Stimulated activated CD4-positive, alpha-beta T cell treated with anti-CD3 and anti-CD28 coated beads, TNF-alpha, amount 100 ng/mL, for 4 hours (primary cell): ENCODE measurements at places on chromosomes 2 and 18.
A peak's percentile ranks its signal among the peaks of the same experiment; 100 is the strongest.

DNA sequence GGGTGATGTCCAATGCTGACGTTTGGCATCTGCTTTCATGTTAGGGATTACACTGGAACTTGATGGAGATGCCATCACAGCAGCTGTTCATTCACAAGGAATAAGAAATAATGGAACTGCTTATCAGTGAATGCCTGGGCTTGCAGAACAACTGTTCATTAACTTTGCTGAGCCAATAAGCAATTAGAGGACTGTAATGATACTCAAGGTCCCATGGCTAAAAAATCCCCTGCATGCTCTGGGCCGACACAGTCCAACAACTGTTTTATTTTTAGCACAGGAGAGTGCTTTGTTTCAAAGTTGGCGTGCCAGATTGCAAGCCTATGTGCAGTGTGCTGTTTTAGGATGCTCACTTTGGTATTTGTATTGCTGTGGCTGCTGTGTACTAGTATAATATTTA lies 408.0 kb upstream of the RGPD4 start:
- no peak for DNase-seq

GRCh38 chr2:197985029-197985638 lies 180.7 kb downstream of the PLCL1 start:
- DNase-seq, result no peak

GRCh38 chr2:207015901-207016300 lies 76.6 kb downstream of the CPO start:
- DNase-seq, result no peak

- DNase-seq, result no peak
Observed at GRCh38 chr2:128594953-128595677, 276.4 kb upstream of the HS6ST1 start.

GRCh38 chr18:7784171-7784570 lies 217.1 kb downstream of the PTPRM start:
- no peak for DNase-seq

DNA sequence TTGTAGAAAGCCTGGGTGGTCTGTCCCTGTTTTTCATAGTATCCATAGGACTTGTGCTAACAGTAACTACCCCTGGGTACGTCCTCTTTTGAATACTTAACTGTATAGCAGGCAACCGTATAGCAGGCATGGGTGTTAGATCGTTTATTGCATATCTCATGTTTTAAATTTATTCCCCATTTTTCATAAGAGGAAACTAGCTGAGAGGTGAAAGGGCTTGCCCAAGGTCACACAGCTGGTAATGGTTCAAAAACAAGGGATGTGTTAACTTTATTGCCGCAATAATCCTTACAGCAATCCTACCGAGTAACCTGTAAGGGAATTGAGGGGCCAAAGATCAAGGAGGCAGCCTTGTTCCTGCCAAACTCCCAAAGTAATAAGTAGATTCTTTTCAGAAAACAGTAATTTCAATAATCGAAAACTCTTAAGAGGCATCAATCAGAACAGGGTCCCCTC lies 990 bp upstream of the MGAT4A start:
- DNase-seq, result no peak

- no peak for DNase-seq
Observed at GRCh38 chr2:11187083-11187619, 31.9 kb downstream of the SLC66A3 start.

GRCh38 chr18:79259218-79259617 lies 136.5 kb upstream of the NFATC1 start:
- DNase-seq, result no peak

GRCh38 chr18:49994410-49994809 lies 181.1 kb upstream of the ACAA2 start:
- no peak for DNase-seq

DNA sequence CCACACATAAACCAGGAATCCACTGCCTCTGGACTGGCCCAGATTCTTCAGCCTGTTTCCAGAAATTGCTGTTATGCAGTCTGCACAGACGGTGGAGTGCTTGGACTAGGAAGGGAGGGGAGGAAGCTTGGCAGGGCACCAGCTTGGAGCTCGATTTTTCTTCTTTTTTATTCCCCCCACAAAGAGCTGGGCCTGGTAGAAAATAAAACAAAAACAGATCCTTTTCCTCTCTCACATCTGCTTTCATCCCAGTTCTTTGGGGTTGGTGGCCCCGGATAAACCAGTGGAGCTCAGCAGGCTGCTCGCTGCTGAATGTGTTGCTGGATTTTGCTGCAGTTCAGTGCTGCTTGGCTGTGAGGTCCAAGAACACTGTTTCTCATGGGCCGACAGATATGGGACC lies 16.0 kb downstream of the LRRTM1 start:
- DNase-seq, result no peak

DNA sequence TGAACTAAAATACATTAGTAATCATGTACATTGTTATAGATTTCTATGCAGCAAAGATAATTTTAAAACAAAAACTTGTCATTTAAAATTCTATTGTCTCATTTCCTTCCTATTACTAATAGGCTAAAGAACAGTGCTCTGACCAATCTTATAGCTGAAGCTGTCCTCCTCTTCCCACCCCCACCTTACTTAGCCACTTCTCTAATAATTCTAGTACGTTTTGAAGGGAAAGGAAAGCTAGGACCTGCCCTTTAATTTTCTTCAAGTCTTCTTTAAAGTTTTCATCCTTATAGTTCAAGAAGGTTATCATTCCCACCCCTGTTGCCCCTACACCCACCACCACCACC lies 121.6 kb downstream of the RBMS1 start:
- no peak for DNase-seq

DNA sequence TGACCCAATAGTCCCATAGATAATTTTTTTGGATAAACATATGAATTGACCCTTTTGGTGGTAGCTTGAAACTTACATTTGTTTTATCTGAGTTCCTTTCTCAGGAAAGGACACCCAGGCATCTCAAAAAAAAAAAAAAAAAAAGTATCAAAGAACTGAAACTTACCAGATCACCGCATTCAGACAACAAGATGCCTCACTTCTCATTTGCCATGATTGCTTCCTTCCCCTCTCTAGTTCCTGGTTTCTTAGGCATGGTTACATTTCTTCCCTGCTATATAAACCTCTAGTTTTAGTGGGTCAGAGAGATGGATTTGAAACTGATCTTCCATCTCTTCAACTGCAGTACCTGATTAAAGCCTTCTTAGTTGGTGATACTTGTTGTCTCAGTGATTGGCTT lies 240.1 kb downstream of the ACKR3 start:
- DNase-seq, result no peak

DNA sequence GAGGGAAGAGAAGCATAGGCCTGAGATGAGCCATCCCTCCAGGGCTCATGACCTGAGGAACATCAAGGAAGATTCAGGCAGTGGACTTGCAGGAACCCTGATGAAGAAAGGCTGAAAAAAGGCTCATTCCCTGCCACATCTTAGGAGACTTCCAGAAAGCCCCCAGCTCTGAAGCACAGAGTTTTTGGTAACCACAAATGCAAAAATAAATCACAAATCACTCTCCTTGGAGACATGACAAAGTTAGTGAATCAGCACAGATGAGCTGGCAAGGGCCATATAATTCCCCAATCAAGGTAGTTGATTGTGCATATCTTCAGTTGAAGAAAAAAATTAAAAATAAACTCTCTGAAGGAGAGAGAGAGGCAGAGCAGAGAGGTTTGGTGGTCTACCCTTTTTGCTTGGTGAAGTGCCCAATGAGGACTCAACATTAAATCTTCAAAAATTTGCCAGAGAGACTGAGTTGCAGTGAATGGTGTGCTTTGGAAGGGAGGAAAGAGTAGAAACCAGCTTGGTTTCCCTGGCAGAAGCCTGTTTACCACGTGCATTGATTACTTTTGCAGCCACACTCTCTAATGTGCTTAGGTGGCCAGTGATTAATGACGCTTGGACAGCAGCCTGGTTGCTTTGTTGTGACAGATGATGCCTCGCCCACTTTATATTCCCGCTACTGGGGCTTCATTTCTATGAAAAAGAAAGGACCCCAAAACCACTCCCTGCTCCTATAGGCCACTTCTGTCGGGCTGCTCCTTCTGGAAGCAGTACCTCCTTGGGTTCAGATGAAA lies 257.4 kb upstream of the SLC14A2 start:
- no peak for DNase-seq

DNA sequence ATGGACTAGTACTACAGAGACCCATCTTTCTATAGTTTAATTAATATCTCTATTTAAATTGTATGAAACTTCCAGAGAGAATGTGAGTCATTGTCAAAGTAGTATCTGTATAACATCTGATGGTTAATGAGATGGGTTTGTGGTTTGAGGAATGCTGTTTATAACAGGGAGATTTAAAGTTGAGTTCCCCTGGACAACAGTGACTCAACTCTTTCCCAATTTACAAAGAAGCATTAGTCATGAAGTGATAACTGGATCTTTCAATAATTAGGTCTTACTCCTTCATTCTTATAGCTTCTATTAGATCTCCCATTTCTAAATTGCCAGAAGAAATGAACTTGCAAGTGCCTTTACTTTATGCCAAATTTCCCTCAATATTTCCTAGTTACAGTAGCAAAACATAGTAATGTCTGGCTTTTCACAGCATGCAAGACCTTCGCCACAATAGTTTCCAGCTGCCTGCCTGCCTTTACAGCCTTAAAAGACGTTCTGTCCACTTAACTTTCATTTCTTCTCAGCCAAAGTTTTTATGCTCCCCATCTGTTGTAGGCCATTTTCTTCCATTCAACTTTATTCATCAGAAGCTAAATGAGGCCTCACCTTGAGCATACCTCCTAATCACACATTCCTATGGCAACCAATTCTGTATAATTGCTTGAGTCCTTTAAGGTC lies 47.7 kb upstream of the WDR75 start:
- DNase-seq, result no peak

- peak; percentile 73 for DNase-seq
Observed at GRCh38 chr2:42102024-42102590, 54.3 kb downstream of the PKDCC start.

DNA sequence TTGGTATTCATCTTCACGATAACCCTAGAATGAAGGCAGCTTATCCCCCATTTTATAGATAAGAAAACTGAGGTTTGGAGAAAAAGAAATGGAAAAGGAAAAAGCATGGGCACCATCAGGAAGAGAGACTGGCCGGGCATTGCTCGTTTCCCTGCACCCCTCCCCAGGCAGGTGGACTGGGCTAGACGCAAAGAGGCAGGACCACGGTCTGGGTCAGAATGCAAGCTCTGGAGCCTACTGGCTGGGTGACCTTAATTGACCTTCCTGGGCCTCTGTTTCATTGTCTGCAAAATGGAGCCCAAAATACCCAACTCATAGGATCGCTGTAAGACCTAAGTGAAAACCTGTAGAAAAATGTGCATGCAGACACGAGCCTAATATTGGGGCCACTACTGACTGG lies 135.3 kb upstream of the GLI2 start:
- no peak for DNase-seq

GRCh38 chr2:31888550-31888949 lies 122.3 kb downstream of the MEMO1 start:
- no peak for DNase-seq

DNA sequence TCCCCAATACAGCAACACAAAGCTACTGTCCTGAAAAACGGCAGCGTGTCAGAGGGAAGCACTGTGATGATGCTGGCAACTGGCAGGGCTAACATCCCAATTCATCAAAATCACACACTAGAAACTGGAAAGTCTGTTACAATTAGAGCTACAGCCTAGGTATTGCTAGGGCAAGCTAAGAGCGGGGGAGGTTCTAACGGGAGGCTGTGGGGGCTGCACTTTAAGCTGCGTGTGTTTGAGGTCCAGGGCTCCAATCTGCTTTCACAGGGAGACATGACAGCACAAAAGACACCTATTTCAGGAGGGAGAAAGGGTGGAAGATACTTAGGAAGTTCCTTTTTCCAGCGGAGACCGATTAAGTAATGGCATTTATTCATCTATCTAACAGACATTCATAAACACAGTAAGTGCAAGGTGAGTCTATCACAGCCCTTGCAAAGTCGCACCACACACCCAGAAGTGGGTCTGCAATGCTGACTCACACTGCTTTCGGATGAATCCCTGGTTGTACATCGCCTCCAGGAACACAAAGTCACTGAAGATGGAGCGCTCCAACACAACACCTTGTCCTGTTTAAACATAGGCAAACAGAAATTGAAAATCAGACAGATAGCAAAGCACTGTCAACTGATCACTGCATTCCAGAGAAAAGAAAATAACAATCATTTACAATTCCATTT lies 6.9 kb downstream of the NDUFA10 start:
- no peak for DNase-seq

GRCh38 chr2:3598912-3599854 lies 4.3 kb downstream of the COLEC11 start:
- no peak for DNase-seq

- DNase-seq, result no peak
Observed at GRCh38 chr2:218927422-218927821, 32.0 kb upstream of the CDK5R2 start.

- no peak for DNase-seq
Observed at GRCh38 chr2:655626-656025, 21.6 kb downstream of the TMEM18 start.

DNA sequence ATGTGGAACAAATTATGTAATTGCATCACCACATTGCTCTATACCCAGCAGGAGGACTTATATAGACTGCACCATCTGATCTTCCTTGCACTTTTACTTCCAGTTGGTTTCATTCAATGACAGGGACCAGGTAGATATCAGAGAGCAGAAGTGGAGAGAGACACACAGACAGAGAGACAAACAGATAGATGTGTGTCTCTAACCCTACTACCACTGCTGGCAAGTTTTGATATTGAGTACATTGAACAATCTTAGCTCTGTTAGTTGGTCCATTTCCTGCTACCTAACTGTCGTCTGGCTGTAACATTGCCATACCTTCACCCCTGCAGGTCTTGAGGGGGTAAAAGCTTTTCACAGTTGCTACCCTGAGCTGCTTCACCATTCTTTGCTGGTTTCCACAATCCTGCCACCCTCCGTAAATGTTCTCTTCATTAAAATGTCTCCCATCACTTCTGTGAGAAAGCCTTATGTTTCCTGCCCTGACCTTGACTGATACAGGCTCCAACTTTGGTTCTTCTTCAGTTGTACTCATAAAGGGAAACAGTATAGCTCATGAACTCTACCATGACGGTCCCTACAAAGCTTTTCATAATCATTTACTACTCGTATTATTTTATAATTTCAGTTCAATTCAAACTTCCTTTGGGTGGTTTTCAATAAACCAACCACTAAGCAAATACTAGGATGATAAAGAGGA lies 62.3 kb upstream of the ITGA4 start:
- no peak for DNase-seq

- no peak for DNase-seq
Observed at GRCh38 chr2:6231166-6231565, 539.0 kb downstream of the SOX11 start.

GRCh38 chr2:240240781-240241180 lies 100.3 kb upstream of the OTOS start:
- no peak for DNase-seq

DNA sequence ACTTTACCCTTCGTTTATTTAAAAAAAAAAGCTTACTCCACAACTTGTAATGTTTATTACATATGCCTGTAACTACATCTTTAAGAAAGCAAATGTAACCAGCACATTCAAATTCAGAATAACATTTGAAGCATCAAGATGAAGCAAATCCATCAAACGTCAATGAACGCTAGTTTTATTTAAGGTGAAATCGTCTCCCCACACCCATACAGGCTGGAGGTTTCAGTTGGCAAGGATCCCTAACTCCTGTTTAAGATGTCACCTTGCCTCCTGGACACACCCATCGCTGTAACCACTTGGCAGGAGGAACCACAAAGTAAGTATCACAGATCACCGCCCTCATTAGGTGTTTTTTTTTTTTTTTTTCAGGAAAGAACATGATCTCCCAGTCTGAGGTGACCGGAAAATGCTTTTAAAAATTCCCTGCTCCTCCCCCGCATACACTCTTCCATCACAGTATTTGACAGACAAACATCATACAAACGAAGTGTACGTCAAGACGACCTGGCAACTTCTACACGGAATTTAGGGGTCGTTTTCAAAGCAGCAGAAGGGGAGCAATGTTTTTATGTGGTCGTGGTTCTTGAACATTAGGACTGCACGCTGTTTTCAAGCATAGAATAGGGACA lies 19.7 kb upstream of the STPG4 start:
- no peak for DNase-seq
